Stimulated activated CD8-positive, alpha-beta memory T cell treated with anti-CD3 and anti-CD28 coated beads, Interleukin-15, amount 100 ng/mL, for 4 hours (primary cell): ENCODE measurements at places on chromosomes 5 and 9.
A peak's percentile ranks its signal among the peaks of the same experiment; 100 is the strongest.

GRCh38 chr5:69418554-69418953, 3.6 kb downstream of the MARVELD2 start:
- no peak for DNase-seq

- no peak for DNase-seq
Observed at GRCh38 chr5:163505049-163505367, 411 bp upstream of the MAT2B start.

DNA sequence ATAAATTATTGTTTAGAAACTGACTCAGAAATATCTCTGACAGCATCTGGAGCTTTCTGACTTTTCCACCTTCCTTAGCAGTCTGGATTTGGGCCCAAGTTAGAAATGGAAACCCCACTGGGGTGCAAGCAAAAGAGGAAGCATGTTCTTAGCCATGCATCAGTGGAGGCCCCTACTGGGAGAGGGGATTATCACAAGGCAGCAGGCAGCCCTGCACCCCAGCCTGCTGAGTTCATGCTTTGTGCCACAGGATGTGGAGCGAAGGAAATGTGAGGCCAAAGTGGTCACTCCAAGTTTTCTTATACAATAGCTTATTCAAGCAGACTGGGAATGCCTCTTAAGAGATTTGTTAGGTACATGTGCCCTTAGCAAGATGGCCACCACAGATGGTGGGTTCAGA, 146.5 kb upstream of the TLX3 start:
- DNase-seq: no peak

DNA sequence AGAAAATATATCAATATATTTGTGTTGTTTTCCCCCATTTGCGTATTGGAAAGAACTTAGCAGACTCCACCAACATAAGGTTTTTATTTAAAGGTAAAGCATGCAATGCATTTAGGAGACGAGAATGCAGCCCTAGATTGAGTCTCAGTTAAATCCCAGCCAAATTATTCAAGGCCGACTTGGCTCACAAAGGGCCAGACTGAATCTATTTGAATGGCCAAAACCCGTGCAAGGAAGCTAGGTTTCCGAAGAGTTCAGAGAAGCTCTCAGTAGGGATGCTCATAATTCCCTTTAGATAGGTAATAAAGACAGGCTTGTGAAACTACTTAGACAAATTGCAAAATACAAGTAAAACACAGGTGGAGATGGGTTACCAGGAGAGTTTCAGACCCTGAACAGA, 520.3 kb downstream of the CDH9 start:
- DNase-seq: no peak

DNA sequence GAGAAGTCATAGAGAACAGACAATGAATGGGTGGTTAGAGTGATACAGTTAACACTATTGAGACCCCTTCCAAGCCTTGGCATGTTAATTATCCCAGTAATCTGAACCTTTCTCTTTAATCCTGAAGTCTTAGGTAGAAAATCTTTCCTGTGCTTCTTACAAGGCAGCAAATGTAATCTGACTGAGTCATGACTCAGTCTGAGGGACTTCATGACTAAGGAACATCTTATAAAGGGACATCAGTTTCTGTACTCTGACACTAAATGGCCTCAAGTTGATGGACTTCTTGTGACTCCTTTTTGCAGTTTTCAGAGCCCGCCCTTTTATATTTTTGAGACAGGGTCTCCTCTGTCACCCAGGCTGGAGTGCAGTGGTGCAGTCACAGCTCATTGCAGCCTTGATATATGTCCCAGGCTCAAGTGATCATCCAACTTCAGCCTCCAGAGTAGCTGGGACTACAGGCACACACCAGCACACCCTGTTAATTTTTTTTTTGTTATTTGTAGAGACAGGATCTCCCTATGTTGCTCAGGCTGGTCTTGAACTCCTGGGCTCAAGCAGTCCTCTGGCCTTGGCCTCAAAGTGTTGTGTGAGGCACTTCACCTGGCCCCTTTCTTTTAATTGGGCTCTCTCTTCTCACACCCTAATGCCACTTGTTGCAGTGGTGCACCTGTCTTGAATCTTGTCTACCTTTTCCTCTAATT, 9.5 kb downstream of the EXOSC3 start:
- DNase-seq: no peak

GRCh38 chr9:129569502-129570449, 51.1 kb downstream of the C9orf50 start:
- no peak for DNase-seq

GRCh38 chr9:130361873-130362362, 82.8 kb upstream of the ASS1 start:
- no peak for DNase-seq

DNA sequence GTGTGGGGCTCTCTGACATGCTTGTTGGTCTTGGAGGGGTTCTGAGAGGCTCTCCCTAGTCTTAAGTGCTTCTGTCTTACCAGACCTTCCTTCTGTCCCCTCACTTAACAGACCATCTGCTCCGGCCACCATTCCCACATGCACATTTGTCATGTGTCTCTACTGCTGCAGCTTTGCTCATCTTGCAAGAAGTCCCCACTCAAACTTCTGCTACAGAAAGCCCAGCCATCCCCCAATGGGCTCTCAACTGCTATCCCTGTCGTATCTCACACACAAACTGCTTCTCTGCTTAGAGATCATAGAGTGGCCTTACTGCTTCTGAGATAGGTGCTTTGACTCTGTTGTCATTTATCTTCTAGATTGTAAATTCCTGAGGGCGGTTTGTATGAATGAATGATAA, 69.4 kb downstream of the NUP214 start:
- DNase-seq: no peak

GRCh38 chr5:137607771-137608170, 108.6 kb upstream of the SPOCK1 start:
- DNase-seq: no peak

DNA sequence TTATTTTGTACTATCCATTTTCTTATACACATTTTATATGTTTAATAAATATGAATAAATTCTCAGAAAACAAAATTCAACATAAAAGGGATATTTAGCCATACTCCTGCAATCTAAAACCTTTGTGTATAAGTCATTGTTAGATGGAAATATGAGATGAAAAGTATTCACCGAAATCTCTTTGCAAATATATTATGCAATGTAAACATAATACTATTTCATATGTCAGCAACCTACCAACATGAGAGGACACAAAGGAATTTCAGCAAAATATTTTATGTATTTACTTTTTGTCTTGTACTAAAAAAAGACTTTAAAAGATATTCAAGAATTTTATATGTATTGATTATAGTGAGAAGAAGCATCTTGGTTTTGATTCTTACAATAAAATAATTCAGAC, 1623.4 kb downstream of the EFNA5 start:
- DNase-seq: no peak

DNA sequence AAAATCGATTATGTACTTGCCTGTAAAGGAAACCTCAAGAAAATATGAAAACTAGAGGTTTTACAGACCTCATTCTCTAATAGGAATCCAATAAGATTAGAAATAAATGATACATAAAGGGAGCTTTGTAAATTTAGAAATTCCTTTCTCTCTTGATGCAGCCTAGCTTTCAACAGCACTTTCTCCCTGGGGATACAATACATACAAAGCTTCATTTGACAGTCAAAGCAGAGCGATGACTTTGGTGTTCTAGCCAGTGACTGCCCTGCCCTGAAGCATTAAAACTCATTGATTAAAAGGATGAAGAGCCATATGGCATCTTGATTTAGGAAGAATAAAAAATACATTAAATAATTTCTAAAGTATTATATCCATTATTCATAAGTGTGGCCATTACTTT, 46.3 kb upstream of the GLIS3 start:
- no peak for DNase-seq

- DNase-seq: no peak
Observed at GRCh38 chr5:158642879-158643278, 456.8 kb downstream of the EBF1 start.

GRCh38 chr9:89881431-89881830, 276.6 kb downstream of the GADD45G start:
- DNase-seq: no peak

DNA sequence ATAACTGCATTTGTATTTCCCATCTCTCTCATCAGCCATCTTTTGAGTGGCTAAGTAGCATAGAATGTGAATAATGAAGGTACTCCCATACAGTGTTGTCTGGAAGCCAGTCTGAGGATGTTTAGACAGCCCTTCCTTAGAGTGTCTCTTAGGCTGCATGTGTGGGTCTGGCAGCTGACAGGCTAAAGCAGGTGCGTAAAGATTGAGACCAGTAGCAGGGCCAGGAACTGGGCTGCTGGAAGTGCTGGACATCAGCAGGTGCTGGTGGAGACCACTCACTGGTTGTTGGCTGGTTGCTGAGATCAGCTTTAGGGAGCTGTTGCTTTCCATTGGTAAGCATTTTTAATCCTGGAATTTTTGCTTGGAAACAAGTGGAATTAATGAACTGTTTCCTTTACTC, 197.5 kb downstream of the PCSK5 start:
- DNase-seq: no peak

- peak; percentile 11 for DNase-seq
Observed at GRCh38 chr9:96327694-96328352, 25.8 kb upstream of the HSD17B3 start.

- DNase-seq: no peak
Observed at GRCh38 chr9:82695704-82696103, 367.2 kb downstream of the RASEF start.

GRCh38 chr5:137220523-137220927, 278.6 kb downstream of the SPOCK1 start:
- DNase-seq: no peak

DNA sequence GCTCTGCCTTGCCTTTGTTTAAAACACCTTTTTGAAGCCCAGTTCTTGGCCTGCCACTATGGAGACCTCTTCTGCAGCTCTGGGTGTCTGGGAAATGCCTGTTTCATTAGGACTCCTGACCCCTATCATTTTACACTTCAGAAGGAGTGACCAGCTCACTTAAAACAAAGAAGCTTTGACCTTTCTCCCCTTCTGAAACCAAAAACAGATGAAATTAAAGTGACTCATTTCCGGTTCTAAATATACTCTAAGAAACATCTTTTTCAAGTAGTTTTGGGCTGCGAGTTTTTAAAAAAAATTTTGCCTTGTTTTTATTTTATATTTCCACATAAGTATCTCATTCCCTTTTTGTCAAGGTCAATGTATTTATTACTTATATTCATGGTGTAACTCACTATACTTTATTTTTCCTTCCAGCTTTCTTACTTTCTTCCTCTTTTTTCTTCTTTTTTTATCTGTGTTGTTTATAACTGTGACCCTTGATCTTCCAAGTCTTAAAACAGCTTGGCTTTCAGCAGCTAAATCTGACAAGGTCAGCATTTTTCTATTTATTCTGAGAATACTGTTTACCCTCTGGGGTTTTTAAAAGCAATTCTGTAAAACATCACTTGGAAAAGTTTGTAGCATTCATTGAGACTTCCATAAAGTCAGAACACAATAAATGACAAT, 672.9 kb downstream of the NR2F1-AS1 start:
- DNase-seq: no peak

DNA sequence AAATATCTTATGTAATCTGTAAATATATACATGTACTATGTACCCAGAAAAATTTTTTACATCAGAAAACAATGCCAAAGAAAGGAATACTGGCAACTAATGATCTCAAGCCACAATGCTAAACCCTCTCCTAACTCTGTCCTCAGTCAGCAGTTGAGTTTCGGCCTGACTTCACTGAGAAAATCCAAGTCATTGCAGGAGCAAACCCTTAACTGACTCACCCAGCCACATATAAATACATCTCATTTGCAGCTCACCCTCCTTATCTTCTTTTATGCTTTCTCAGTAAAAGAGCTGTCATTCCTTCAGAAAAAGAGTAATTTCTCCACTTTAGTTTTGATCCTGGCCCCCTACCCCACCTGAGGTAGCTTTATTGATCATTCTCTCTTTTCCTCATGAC, 46.1 kb upstream of the TMED7 start:
- DNase-seq: no peak

DNA sequence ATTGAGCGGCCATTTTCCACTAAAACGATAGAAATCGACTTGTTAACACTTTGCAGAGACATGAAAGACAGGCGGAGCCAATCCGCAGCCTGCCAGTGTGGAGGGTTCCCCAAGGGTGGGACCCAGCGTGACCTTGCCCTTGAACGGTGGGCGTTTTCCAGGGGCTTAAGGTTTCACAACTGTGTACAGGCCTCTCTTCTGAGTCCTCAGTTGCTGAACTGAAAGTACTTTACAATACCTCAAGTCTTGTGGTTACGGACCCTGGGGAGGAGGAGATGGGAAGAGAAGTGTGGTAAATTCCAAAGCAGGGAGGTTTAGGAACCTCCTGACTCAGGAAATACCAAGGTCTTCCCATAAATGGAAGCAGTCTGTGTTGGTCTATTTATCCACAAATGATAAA, 68.2 kb upstream of the CKMT2 start:
- DNase-seq: no peak

DNA sequence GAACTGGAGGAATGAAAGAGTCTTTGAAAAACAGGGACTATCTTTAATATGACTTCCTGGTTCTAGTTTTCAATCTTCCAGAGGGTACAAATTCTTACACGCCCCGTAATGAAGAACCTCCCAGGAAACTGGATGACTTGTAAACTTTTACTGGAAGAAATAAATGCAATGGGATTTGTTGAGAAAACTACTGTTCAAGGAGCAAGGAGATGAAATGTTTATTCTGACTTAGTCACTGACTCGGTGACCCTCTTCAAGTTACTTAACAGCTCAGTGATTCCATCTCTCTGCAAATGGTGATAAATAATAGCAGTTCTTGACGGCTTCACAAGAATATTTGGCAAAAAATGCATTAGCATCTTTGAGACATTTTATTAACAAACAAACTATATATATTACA, 858.6 kb downstream of the PTPRD start:
- DNase-seq: no peak

- no peak for DNase-seq
Observed at GRCh38 chr9:74556685-74557084, 59.5 kb downstream of the RORB start.

- DNase-seq: no peak
Observed at GRCh38 chr9:120983259-120983837, 56.8 kb upstream of the TRAF1 start.

DNA sequence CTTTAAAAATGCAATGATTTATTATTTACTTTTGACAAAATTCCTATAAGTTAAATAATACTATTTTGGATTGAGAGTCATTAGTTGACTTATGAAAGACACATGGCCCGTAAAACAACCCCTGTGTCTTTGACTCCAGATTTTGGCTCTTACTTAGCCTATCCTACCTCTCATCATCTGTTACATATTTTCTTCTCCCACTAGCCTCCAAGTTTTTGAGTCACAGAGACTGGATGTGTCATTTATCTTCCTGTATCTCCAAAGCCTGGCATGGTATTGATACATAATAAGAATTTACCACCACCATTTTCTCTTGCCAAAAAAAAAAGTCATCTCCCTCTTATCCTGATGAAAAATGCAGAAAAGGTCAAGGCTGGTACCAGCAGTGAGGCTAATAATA, 99.9 kb downstream of the GABRB2 start:
- DNase-seq: no peak

- DNase-seq: no peak
Observed at GRCh38 chr9:3893519-3893918, 367.7 kb upstream of the RFX3 start.
